T-helper 17 cell (primary cell): ENCODE measurements at places on chromosomes 16 and 17. TPM values are rescaled to one million over a fixed set of nuclear protein-coding genes. Genes with fewer than 3 reads are reported as not detected.

The GAN gene
- total RNA-seq: 8.0 TPM

The AARSD1 gene
- 59.9 TPM for total RNA-seq

The CCL5 gene
- 15.6 TPM for total RNA-seq

The CDH1 gene
- total RNA-seq: 0.47 TPM

The PTX4 gene
- not detected for total RNA-seq

The XAF1 gene
- total RNA-seq: 53.2 TPM

The CIITA gene
- total RNA-seq: 25.3 TPM

The TBC1D3 gene
- 6.9 TPM for total RNA-seq

DNA sequence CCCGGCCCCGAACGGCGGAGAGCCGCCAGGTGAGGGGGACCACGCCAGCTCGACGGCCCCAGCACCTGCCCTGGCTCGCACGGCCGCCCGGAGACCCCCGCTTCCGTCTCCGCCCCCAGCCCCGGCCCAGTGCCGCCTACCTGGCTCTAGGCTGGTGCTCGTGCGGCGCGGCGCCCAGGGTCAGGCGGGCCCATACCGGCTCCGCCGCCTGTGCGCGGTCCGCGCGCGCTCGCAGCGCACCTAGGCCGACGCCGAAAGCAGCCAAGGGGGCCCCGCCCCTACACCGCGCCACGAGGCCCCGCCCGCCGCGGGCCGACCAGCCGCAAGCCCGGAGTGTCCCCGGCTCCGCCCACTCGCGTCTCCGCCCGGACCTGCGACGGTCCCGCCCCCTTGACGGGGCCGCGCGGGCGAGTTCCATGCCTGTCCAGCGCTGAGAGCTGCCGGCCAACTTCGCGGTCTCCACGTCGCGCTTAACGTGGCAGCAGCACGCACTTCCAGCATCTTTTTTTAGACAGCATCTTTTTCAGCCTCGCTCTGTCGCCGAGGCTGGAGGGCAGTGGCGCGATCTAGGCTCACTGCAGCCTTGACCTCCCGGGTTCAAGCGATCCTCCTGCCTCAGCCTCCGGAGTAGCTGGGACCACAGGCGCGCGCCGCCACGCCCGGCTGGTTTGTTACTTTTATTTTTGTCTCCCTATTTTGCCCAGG lies at the start of gene SLC25A39:
Gene SLC25A39, minus strand, starts transcription at position 253 of the 705 bp plus-strand sequence. CDS start 1,261 bp downstream, outside the sequence.
- peak within 1 kb of the TSS; percentile 96 for H3K27ac ChIP-seq
- H3K36me3 ChIP-seq: no peaks in the 10 kb centered on the region
- H3K4me3 ChIP-seq: peak within 1 kb of the TSS; percentile 93
- H3K27me3 ChIP-seq: no peaks in the 10 kb centered on the region

DNA sequence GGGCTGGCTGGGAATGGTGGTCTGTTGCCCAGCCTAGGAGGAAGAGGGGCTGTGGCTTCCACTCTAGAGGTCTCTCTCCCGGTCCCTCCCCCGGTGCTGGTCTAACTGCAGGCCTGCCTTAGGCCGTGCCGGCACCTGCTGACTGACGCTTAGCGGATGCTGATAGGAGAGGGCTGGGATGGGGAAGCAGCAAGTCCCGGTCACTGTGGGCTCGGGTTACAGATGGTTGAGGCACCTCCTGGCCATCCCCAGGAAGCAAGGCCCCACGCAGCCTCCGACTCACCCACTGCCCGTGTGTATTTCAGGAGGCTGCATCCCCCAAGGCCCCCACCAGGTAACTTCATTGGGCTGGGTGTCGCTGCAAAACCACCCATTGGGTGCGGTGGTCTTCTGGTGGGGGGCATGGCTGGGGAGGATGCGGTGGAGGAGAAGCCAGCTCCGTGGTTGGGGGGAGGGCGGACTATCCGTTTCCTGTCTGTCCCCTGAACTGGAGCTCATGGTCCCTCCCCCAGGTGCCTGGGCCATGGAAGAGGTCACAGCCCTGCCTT lies 278.9 kb downstream of the SEC14L1 start:
- no peaks in the 10 kb centered on the region for H3K36me3 ChIP-seq
- no peaks in the 10 kb centered on the region for H3K27me3 ChIP-seq
- H3K4me3 ChIP-seq: peak overlapping the region; percentile 36
- no peak overlapping the region for H3K27ac ChIP-seq

- H3K4me3 ChIP-seq: peak overlapping the region; percentile 25
- H3K36me3 ChIP-seq: no peaks in the 10 kb centered on the region
- no peak for DNase-seq
- H3K4me1 ChIP-seq: peaks cover 7% of the 10 kb centered on the region
- H3K27me3 ChIP-seq: no peaks in the 10 kb centered on the region
Measured at GRCh38 chr17:35002876-35003551, 22.7 kb downstream of the LIG3 start.

- H3K4me3 ChIP-seq: no peak overlapping the region
- H3K4me1 ChIP-seq: peaks cover 10% of the 10 kb centered on the region
- H3K27me3 ChIP-seq: no peaks in the 10 kb centered on the region
- DNase-seq: no peak
Measured at GRCh38 chr17:17035920-17036523, 6.2 kb upstream of the MPRIP start.

- no peaks in the 10 kb centered on the region for H3K27me3 ChIP-seq
- peaks cover 29% of the 10 kb centered on the region for H3K4me1 ChIP-seq
- no peaks in the 10 kb centered on the region for H3K36me3 ChIP-seq
- H3K4me3 ChIP-seq: no peak overlapping the region
Measured at GRCh38 chr17:40307001-40307730, 1.8 kb upstream of the RARA start.

DNA sequence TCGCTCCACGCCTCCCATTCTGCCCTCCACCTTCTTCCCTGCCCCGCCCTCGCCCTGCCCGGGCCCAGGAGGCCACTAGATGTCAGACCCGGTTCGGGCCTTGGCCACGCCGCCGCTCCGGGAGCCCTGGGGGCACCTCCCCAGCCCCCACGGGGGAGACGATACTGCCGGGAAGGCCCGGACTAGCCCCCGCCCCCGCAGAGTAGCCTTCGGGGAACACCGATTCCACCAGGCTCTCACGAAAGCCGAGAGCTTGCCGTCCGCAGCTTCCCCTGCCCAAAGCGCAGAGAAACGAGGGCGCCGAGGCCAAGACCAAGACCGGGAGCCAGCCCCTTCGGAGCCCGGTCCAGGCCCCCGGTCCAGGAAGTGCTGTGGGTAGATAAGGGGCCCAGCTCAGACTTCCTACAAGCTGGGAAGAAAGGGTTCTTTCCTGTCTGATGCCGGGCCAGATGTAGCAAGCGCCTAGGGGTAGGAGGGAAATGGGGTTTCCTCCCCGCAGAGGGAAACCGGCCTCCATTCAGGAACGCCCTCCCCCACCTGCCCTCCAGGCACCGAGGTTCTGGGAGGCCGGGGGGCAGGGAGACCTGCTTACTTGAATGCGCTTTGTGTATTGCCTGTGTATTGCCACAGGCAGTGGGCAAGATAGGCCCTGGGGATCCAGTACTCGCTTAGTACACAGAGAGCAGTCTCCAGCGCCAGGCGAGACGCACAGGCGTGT lies 806 bp upstream of the CYB561 start:
- no peaks in the 10 kb centered on the region for H3K27me3 ChIP-seq
- peak overlapping the region; percentile 72 for H3K4me3 ChIP-seq
- peak overlapping the region; percentile 96 for H3K27ac ChIP-seq
- DNase-seq: peak; percentile 56

DNA sequence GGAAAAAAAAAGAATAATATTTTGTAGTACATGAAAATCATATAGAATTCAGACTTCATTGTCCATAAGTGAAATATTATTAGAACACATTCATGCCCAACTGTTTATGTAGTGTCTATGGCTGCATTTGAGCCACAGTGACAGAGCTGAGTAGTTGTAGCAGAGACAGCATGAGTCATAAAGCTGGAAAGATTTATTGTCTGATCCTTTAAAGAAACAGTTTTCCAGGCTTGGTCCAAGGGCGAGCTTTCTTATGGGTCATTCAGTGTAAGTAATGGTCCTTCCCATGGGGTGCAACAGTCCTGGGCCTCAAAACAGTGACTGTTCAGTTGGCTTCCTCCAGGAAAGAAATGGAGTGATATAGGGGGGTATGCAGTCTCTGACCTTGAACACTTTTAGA lies 260.2 kb downstream of the HS3ST4 start:
- DNase-seq: no peak
- H3K36me3 ChIP-seq: no peaks in the 10 kb centered on the region
- no peaks in the 10 kb centered on the region for H3K4me1 ChIP-seq

- DNase-seq: no peak
- H3K4me3 ChIP-seq: no peak overlapping the region
- no peak overlapping the region for H3K27ac ChIP-seq
- H3K4me1 ChIP-seq: peaks cover under 1% of the 10 kb centered on the region
- no peaks in the 10 kb centered on the region for H3K36me3 ChIP-seq
- no peaks in the 10 kb centered on the region for H3K27me3 ChIP-seq
Measured at GRCh38 chr17:10107316-10108165, 90.9 kb downstream of the GAS7 start.

- H3K36me3 ChIP-seq: peaks cover 6% of the 10 kb centered on the region
- peaks cover 12% of the 10 kb centered on the region for H3K4me1 ChIP-seq
- no peaks in the 10 kb centered on the region for H3K27me3 ChIP-seq
- H3K27ac ChIP-seq: no peak overlapping the region
- no peak overlapping the region for H3K4me3 ChIP-seq
Measured at GRCh38 chr16:57469917-57470470, 7.5 kb downstream of the POLR2C start.

GRCh38 chr16:54696522-54696921 lies 234.1 kb upstream of the IRX5 start:
- H3K4me3 ChIP-seq: no peak overlapping the region
- H3K4me1 ChIP-seq: no peaks in the 10 kb centered on the region
- H3K27ac ChIP-seq: no peak overlapping the region
- H3K27me3 ChIP-seq: peaks cover 11% of the 10 kb centered on the region
- H3K36me3 ChIP-seq: no peaks in the 10 kb centered on the region
- no peak for DNase-seq

- H3K4me3 ChIP-seq: peak overlapping the region; percentile 73
- H3K36me3 ChIP-seq: peaks cover 4% of the 10 kb centered on the region
- no peak for DNase-seq
- no peaks in the 10 kb centered on the region for H3K27me3 ChIP-seq
- peaks cover 82% of the 10 kb centered on the region for H3K4me1 ChIP-seq
Measured at GRCh38 chr17:46179375-46179999, 13.7 kb downstream of the KANSL1 start.

DNA sequence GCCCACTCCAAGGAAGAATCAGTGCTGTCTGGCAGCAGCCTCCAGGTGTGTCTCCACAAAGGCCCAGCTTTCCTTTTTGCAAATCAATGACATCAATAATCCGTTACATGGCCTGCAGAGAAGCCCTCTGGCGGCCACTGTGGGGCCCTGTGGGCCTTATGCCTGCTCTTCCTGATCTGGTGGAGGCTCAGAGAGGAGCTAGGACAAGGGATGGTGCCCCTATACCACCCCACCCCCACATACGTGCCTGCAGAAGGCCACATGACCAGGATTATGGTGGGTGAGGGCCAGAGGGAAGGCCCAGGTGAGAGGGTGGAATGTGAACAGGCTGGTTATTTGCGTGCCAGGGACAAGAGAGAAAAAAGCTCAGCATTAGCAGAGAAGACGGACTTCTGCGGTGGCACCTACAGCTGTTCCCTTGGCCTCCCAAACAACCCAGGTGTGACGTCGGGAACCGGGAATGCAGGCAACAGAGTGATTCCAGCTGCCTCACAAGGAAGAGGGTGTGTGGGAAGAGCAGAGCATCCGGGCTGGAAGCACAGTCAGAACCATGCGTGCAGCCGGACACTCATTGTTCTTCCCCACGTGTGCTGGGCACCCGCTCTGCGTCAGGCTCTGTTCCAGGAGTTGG lies 22.5 kb downstream of the EIF4A3 start:
- no peak overlapping the region for H3K4me3 ChIP-seq
- H3K27ac ChIP-seq: peak overlapping the region; percentile 29
- DNase-seq: no peak
- H3K4me1 ChIP-seq: peaks cover 3% of the 10 kb centered on the region
- peaks cover 34% of the 10 kb centered on the region for H3K27me3 ChIP-seq

GRCh38 chr16:83335076-83335475 lies 472.7 kb upstream of the HSBP1 start:
- no peak overlapping the region for H3K27ac ChIP-seq
- no peaks in the 10 kb centered on the region for H3K36me3 ChIP-seq
- H3K4me3 ChIP-seq: no peak overlapping the region
- peaks cover 23% of the 10 kb centered on the region for H3K27me3 ChIP-seq

- no peak overlapping the region for H3K27ac ChIP-seq
- H3K27me3 ChIP-seq: peaks cover 3% of the 10 kb centered on the region
- peaks cover 6% of the 10 kb centered on the region for H3K4me1 ChIP-seq
- H3K4me3 ChIP-seq: no peak overlapping the region
- DNase-seq: no peak
- peaks cover 2% of the 10 kb centered on the region for H3K36me3 ChIP-seq
Measured at GRCh38 chr16:72125635-72126428, 32.2 kb downstream of the DHX38 start.

DNA sequence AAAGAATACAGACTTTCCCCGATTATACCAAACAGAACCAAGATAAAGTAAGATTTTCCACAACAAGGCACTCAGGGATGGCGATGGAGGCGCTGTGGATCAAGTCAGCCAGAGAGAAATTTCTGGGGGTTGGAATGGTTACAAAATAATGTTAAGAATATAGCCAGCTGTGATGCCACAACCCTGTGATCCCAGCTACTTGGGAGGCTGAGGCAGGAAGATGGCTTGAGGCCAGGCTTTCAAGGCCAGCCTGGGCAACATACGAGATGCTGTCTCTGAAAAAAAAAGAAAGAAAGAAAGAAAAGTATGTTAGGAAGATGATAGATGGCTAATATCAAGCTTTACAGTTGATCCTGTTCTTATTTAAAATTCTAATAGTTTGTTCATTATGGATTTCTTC lies 10.6 kb upstream of the ALOX12 start:
- H3K4me3 ChIP-seq: no peak overlapping the region
- H3K27me3 ChIP-seq: no peaks in the 10 kb centered on the region
- peaks cover 12% of the 10 kb centered on the region for H3K4me1 ChIP-seq
- H3K27ac ChIP-seq: no peak overlapping the region
- no peak for DNase-seq
- peaks cover 4% of the 10 kb centered on the region for H3K36me3 ChIP-seq

DNA sequence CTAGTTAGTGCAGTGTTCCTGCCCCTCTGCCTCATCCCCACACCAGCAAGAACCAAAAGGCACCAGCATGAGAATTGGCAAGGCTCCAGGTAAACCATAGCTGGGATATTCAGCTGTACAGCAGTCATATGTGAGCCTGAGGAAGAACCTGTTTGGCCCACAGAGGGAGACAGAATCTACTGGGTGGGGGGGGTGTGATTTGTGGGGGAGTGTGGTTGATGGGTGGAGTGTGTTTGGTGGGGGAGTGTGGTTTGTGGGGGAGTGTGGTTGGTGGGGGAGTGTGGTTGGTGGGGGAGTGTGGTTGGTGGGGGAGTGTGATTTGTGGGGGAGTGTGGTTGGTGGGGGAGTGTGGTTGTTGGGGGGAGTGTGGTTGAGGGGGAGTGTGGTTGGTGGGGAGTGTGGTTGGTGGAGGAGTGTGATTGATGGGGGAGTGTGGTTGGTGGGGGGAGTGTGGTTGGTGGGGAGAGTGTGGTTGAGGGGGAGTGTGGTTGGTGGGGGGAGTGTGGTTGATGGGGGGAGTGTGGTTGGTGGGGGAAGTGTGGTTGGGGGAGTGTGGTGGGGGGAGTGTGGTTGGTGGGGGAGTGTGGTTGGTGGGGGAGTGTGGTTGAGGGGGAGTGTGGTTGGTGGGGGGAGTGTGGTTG lies 19.5 kb downstream of the MINK1 start:
- H3K27me3 ChIP-seq: no peaks in the 10 kb centered on the region
- DNase-seq: peak; percentile 18
- peak overlapping the region; percentile 10 for H3K4me3 ChIP-seq
- peaks cover 14% of the 10 kb centered on the region for H3K36me3 ChIP-seq
- peaks cover 47% of the 10 kb centered on the region for H3K4me1 ChIP-seq
- peak overlapping the region; percentile 0 for H3K27ac ChIP-seq
